ENCODE measurements at places on chromosomes 7 and 10. TPM values are rescaled to one million over a fixed set of nuclear protein-coding genes. Genes with fewer than 3 reads are reported as not detected.

- no peak for DNase-seq
- no peaks in the 10 kb centered on the region for H3K4me1 ChIP-seq
- H3K27ac ChIP-seq = no peak overlapping the region
- no peak overlapping the region for H3K4me3 ChIP-seq
Observed at GRCh38 chr10:101767966-101768790, 7.7 kb downstream of the FGF8 start.

GRCh38 chr7:106729720-106730385 lies 68.9 kb upstream of the CCDC71L start:
- H3K27me3 ChIP-seq = no peaks in the 10 kb centered on the region
- DNase-seq = no peak
- H3K4me3 ChIP-seq = no peak overlapping the region
- peaks cover 37% of the 10 kb centered on the region for H3K36me3 ChIP-seq

DNA sequence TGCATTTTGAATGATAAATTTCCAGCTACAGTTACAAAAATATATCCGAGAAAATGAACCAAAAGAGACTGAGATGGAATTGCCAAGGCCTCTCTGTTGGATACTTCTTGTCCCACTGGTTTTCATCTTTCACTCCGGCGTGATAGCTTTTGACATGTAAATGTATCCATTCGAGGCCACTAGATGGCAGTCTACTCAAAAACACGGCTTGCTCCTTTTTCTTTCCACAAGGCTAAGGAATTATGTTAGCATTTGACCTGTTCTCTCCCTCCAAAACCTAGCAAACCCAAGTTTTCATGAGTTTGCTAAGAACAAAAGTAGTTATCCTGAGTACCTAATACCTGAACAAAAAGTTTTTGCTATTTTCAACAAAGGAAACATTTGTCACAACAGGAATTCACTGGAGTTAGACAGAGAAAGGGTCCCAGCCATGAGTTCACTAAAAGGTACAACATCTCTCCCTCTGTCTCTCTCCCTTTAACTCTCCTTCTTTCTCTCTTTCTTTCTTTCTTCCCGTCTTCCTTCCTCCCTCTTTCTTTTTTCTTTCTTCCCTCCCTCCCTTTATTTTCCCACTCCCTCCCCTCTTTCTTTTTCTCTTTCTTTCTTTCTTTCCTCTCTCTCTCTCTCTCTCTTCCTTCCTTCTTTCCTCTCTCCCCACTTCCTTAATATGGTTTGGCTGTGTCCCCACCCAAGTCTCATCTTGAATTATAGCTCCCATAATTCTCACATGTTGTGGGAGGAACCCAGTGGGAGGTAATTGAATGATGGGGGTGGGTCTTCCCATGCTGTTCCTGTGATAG lies 207.9 kb upstream of the MYO3A start:
- no peak overlapping the region for H3K4me3 ChIP-seq
- peaks cover 5% of the 10 kb centered on the region for H3K27me3 ChIP-seq
- no peaks in the 10 kb centered on the region for H3K4me1 ChIP-seq

DNA sequence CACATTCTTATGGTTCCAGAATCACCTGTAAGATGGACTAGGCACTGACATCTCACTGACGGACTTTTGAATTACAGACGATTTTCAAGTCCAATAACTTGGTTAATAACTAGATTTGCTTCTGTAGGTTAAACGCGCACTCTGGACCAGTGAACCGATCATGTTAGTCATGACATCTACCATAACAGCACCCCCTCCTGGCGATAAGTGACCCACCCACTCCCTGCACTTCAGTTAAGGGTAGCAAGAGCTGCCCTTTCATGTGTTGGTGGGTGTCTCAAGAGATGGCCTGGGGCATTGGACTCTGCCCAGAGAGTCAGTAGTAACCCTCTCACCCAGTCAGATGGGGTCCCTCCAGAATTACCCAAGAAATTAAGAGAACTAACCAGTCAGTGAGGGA lies 12.9 kb downstream of the GRM8 start:
- DNase-seq = no peak
- H3K27ac ChIP-seq = no peak overlapping the region
- H3K27me3 ChIP-seq = peaks cover 3% of the 10 kb centered on the region
- H3K4me3 ChIP-seq = no peak overlapping the region
- no peaks in the 10 kb centered on the region for H3K36me3 ChIP-seq

Gene ATRNL1
- 0.23 TPM for total RNA-seq

DNA sequence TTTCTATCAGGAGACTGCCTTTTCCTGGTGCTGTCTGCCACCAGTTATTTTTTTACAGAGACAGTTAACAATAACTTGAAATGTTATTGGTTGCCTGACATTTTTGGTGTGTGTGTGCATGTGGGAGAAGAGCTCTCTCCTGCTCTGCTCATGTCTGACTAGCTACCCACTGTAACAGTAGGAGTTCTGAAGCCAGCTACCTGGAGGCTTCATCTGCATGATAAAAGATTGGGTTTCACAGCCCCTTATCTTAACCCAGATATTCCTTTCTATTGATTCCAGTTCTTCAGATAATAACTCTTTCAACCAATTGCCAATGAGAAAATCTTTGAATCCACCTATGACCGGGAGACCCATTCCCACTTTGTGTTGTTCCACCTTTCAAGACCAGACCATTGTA lies 237.4 kb upstream of the PPP1R3A start:
- no peaks in the 10 kb centered on the region for H3K4me1 ChIP-seq
- H3K27ac ChIP-seq = no peak overlapping the region
- no peaks in the 10 kb centered on the region for H3K27me3 ChIP-seq
- DNase-seq = no peak
- no peaks in the 10 kb centered on the region for H3K36me3 ChIP-seq
- no peak overlapping the region for H3K4me3 ChIP-seq

GRCh38 chr7:111872450-111873325 lies 310.4 kb upstream of the IMMP2L start:
- peak overlapping the region; percentile 53 for H3K4me3 ChIP-seq
- peaks cover 14% of the 10 kb centered on the region for H3K4me1 ChIP-seq
- H3K27ac ChIP-seq = no peak overlapping the region

DNA sequence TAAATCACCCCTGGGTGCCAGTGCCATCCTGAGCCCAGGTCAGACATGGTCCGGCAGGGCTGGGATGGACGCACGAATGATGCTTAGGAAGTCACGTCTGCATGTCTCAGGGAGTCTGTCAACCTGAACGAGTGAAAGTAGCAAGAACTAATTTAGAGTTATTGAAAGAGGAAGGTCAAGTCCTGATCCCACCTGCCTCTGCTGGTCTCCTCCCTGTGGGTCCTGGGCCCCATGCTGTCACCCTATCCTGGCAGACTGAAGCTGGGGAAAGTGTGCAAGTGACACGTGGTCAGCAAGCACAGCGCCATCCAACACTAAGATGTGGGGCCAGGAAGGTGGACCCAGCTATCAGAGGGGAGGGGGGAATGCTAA lies 26.1 kb upstream of the GRID1 start:
- H3K4me3 ChIP-seq = no peak overlapping the region
- H3K27ac ChIP-seq = no peak overlapping the region
- H3K27me3 ChIP-seq = peaks cover 23% of the 10 kb centered on the region
- no peaks in the 10 kb centered on the region for H3K4me1 ChIP-seq
- no peaks in the 10 kb centered on the region for H3K36me3 ChIP-seq

- H3K4me1 ChIP-seq = peaks cover 30% of the 10 kb centered on the region
- peak overlapping the region; percentile 37 for H3K27ac ChIP-seq
- DNase-seq = peak; percentile 34
- no peaks in the 10 kb centered on the region for H3K27me3 ChIP-seq
- peak overlapping the region; percentile 46 for H3K4me3 ChIP-seq
- H3K36me3 ChIP-seq = 0 out of 2 replicates have a peak, but pooled peaks cover 4% of the 10 kb centered on the region
Observed at GRCh38 chr7:105304040-105304895, 84.5 kb downstream of the SRPK2 start.

Gene EEPD1
- 1.0 TPM for total RNA-seq

GRCh38 chr7:33578166-33578565 lies 327.2 kb upstream of the BMPER start:
- no peak overlapping the region for H3K4me3 ChIP-seq
- DNase-seq = no peak
- no peak overlapping the region for H3K27ac ChIP-seq
- no peaks in the 10 kb centered on the region for H3K27me3 ChIP-seq

DNA sequence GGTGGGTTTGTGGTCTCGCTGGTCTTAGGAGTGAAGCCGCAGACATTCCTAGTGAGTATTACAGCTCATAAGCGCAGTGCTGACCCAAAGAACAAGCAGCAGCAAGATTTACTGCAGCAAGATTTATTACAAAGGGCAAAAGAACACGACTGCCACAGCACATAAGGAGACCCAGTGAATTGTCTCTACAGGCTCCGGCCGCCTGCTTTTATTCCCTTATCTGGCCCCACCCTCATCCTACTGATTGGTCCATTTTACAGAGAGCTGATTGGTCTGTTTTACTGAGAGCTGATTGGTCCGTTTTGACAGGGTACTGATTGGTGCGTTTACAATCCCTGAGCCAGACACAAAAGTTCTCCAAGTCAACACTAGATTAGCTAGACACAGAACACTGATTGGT lies 82.1 kb downstream of the VIPR2 start:
- H3K27ac ChIP-seq = no peak overlapping the region
- H3K36me3 ChIP-seq = no peaks in the 10 kb centered on the region
- no peak for DNase-seq
- H3K4me3 ChIP-seq = no peak overlapping the region
- H3K27me3 ChIP-seq = no peaks in the 10 kb centered on the region

- H3K27ac ChIP-seq = no peak overlapping the region
- no peak overlapping the region for H3K4me3 ChIP-seq
- peaks cover 17% of the 10 kb centered on the region for H3K27me3 ChIP-seq
- no peaks in the 10 kb centered on the region for H3K4me1 ChIP-seq
Observed at GRCh38 chr10:1199345-1199673, 143.1 kb downstream of the WDR37 start.

Gene CAV1
- total RNA-seq = 1,099 TPM

Gene SFTPA1
- not detected for total RNA-seq

Gene AS3MT
- 1.8 TPM for total RNA-seq

- no peak for DNase-seq
- H3K27me3 ChIP-seq = peaks cover 2% of the 10 kb centered on the region
- no peak overlapping the region for H3K27ac ChIP-seq
- H3K4me3 ChIP-seq = no peak overlapping the region
Observed at GRCh38 chr10:62511238-62511637, 137.1 kb downstream of the ZNF365 start.

Data from HFFc6 (cell line).